Stimulated activated CD4-positive, alpha-beta T cell treated with anti-CD3 and anti-CD28 coated beads, Interleukin-1b, Interleukin-23, amount 100 ng/mL, for 4 hours (primary cell): ENCODE measurements at places on chromosomes 3 and 15.

GRCh38 chr3:78253860-78254259 is 1214.0 kb downstream of the ROBO2 start:
- DNase-seq = no peak

- no peak for DNase-seq
These were observed 8.8 kb downstream of the ANKUB1 start for GRCh38 chr3:149783576-149783975.

DNA sequence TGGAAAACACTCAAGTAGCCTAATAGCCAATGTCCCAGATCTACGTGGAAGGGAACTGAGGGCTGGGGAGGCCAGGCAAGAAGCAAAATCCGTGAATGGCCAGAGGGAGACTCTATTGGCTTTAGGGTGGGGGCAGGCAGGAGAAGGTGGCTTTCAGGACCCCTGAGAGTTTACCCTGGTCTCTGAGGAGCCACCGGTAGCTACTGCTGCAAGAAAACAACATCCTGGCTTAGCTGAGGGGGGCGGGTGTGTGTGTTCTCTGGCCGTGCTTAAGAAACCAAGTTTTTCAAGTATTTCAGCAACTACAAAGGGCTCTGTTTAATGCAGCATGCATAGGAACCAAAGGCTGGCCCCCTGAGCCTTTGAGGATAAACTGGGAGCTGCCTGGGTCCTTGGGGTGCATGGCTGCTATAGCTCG is 47.6 kb upstream of the TRPM1 start:
- no peak for DNase-seq

GRCh38 chr3:100020876-100021644 is 93.2 kb downstream of the FILIP1L start:
- DNase-seq = no peak

- no peak for DNase-seq
These were observed at the start of gene TMEM108 for GRCh38 chr3:133038089-133038730. Gene TMEM108 (plus strand): TSS chr3:133038391.

- DNase-seq = no peak
These were observed 345.6 kb downstream of the MCTP2 start for GRCh38 chr15:94576889-94577533.

- no peak for DNase-seq
These were observed 24.6 kb upstream of the DMXL2 start for GRCh38 chr15:51647128-51647562.

GRCh38 chr3:127777921-127778656 is 44.2 kb downstream of the MGLL start:
- no peak for DNase-seq

DNA sequence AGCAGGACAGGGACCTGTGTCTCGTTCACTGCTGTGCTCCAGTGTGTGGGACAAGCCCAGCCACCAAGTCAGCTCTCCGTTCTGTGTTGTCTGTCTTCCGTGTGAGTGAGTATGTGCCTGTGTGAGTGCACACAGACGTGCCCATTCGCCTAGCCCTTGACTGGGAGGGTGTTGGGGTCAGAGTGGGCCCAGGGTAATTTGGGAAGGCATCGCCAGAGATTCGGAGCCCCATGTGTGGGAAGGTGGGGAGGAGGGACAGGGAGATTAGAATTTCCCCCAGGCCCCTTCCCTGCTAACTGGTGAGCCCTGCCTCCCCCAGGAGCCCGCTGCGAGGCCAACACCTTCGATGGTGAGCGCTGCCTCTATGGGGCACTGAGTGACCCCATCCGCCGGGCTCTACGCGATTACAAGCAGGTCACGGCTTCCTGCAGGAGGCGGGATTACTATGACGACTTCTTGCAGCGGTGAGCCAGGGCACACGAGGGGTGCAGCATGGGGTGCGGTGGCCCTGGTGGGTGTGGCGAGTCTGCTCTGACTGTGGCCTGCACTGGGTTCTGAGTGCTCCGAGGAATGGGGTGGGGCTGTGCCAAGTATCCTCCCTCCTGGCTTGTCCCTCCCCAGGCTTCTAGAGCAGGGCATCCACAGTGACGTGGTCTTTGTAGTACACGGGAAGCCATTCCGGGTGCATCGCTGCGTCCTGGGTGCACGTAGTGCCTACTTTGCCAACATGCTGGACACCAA is 3.1 kb downstream of the ABTB1 start:
- no peak for DNase-seq
